ENCODE measurements at places on chromosomes 12 and 14.

GRCh38 chr14:39266525-39266870 is 32.8 kb downstream of the MIA2 start:
- no peak for DNase-seq

DNA sequence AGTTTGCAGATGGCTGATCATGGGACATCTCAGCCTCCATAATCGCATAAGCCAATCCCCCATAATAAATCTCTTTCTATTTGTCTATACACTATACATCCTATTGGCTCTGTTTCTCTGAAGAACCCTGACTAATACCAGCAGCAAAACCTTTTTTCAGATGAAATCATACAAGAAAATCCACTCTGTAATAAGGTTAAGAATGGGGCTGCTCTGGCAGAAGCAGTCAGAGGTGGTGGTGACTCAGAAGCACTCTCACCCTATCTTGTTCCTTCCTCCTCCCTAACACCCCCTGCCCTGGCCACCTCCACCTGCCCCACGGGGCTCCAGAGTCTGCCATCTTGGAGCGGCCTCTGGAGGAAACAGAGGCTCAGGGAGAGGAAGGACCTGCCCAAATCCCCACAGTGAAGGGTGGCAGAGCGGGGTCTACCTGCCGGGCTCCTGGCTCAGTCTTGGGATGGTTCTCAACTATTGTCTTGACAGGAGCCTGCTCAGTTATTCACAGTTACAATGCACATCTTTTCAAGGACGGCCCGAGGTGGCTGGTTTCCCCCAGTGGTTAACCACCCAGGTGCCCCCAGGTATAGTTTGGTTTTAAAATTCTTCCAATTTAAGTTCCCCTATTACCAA is 109.3 kb upstream of the EVL start:
- DNase-seq = no peak

DNA sequence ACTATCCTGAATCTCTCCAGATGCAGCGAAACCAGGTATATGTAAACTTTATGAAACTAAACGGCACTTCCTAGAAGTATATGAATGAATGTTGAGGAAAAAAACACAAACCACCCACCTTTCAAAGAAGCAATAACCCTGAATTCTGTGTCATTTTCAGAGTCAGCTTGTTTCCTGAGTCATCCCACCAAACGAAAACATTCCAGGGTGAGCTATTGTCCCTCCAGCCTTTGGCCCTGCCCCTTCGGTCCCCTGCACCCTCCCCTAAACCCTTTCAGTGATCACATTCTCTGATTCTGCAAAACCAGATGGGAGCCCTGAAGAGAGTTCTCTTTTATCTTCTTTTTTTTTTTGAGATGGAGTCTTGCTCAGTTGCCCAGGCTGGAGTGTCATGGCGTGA is 202.6 kb upstream of the ALG10B start:
- DNase-seq = no peak

DNA sequence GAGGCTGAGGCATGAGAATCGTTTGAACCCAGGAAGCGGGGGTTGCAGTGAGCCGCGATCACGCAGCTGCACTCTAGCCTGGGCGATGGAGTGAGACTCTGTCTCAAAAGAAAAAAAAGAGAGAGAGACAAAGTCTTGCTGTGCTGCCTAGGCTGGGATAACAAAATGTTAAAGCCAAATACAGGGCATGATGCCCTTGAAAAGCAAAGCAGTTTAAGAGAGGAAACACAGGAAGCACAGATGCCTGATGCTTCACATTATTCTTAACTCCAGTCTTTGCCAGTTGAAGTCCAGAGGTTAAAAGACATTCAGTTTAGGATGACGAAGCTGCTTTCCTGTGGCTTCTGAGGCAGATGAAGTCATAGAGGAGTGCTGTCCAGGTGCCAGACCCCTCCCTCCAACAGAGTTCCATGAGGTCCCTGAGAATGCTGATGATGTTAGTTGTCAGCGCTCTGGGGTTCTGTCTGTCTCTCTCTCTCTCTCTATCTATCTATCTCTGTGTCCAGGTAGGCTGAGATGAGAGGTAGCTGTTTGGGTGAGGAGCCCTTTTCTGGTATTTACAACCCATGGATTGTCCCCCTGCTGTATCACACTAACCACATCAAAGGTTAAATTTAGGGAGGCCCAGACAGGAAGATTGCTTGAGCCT is 4.9 kb upstream of the MRPL52 start:
- peak; percentile 47 for DNase-seq

- no peak for DNase-seq
These were observed 9.3 kb downstream of the GXYLT1 start for GRCh38 chr12:42135259-42135814.

- no peak for DNase-seq
These were observed 698.8 kb upstream of the LMO3 start for GRCh38 chr12:17304503-17305347.

DNA sequence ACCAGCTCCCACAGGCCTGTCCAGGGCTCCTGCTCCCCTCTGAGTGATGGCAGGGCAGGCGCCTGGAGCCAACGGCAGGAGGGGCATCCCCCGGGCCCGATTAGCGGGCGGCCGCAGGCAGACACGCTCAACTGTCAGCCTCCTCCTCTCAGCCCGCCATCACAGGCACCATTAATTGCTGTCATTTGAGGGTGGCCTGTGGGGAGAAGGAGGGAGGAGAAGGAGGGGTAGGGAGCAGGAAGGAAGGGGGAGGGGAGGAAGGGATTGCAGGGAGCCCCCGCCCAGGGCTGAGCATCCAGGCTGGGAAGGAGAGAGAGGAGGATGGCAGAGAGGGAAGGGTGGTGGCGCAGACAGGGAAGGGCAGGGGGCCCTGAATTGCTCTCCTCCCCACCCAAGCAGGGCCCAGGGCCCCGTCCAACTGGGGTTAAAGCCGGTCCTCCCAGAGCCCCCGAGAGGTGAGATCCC is 36.1 kb downstream of the NCOR2 start:
- no peak for DNase-seq

- DNase-seq = no peak
These were observed 199.6 kb upstream of the ALG10B start for GRCh38 chr12:38116968-38117367.

GRCh38 chr14:24725311-24725710 is 91.3 kb upstream of the GZMB start:
- DNase-seq = no peak

- DNase-seq = no peak
These were observed 52.6 kb downstream of the IFT81 start for GRCh38 chr12:110176745-110177144.

GRCh38 chr12:97912943-97913342 is 450.3 kb downstream of the RMST start:
- DNase-seq = no peak

DNA sequence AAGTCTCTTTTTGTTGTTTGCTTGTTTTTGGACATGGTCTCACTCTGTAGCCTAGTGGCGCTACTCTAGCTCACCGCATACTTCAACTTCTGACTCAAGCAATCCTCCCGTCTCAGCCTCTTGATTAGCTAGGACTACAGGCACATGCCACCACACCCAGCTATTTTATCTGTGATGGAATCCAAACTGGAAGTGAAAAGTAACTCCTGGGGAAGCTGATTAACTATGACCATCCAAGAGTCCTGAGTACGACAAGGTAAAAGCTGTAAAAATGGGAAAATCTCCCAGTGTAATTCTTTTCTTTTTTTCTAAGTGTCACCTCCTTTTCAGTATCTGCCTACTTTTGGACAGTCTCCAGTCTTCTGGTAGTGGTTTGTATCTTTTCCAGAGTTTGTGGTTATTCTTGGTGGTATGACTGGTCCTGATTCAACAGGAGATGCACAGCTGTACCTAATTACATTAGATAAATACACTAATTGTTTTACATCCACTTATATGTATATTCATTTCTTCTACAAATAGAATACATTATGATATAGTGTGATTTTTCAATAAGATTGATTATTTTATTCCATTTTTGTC is 97.8 kb downstream of the SLC6A15 start:
- no peak for DNase-seq

GRCh38 chr14:72111911-72112310 is 179.7 kb downstream of the RGS6 start:
- DNase-seq = no peak

GRCh38 chr12:77625441-77625840 is 205.3 kb upstream of the NAV3 start:
- DNase-seq = no peak

- DNase-seq = peak; percentile 74
These were observed 938 bp upstream of the MAX start for GRCh38 chr14:65103150-65103760.

DNA sequence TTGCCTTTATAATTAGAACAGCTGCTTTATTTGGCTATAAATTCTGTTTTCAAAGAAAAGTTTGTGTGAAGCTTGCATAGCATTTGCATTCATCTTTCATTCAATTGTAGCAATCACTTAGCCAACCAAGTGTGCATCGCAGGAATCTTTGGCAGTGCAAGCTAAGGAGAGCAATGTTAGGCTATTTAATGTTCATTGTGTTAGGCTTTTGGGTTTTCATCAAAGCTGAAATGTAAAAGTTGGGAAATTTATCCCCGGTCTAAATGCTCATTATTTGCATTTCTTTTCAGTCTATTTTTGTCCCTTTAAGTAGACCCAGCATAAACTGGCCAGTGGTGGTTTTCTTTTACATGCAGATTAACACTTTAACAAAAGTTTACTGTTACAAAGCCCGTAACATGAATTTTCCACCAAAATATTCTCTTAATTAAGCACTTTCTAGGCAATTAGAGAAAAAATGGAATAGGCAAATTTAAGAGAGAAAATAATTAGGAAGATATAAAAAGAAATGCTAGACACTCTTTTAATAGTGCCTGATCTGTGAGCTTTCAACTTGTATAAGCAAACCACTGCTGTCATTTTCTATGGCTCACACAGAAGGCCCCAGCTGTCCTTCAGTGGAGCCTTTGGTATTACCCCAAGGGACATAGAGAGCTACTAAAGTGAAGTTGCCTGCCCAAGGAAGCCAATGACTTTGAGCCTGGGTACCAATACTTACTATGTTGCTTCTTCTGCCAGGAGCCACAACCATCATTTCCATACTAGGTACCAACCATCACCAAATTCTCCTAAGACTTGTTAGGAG is 898.9 kb upstream of the SEL1L start:
- no peak for DNase-seq

DNA sequence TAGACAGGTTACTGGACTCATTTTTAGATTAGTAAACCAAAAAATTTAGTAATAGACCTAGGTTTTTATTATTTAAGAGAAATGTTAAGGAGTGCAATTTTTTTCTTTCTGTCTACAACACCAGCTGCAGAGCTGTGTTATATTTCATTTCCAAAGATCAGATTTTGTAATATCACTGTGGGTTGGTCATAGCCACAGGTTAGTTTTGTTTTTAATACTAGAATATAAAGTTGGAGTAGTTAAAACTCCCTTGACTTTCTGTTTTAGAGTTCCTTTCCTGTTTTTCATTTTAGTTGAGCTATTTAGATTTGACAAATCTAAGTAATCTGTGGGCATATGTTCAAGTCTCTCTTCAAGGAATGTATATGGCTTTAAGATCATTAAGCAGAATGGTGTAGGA is 30.7 kb upstream of the GARIN2 start:
- no peak for DNase-seq

- DNase-seq = no peak
These were observed 47.9 kb upstream of the PTGDR start for GRCh38 chr14:52219488-52220084.

- DNase-seq = no peak
These were observed 89.9 kb upstream of the HSPB8 start for GRCh38 chr12:119088685-119089379.

- no peak for DNase-seq
These were observed 105.0 kb downstream of the ETNK1 start for GRCh38 chr12:22729957-22730443.

DNA sequence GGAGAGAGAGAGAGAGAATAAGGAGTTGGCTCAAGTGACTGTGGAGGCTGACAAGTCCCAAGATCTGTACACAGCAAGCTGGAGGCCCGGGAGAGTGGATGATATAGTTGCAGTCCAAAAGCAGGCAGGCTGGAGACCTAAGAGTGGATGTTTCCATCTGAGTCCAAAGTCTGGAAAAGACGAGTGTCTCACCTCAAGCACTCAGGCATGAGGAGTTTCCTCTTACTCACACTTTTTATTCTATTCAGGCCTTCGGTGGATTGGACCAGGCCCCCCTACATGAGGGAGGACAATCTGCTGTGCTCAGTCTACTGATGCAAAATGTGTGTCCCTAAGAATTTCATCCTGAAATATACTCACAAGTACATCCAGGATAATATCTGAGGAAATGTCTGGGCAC is 484.6 kb downstream of the VRK1 start:
- DNase-seq = no peak

- no peak for DNase-seq
These were observed 557 bp upstream of the FICD start for GRCh38 chr12:108514468-108514972.

GRCh38 chr12:88650715-88651114 is 70.4 kb upstream of the KITLG start:
- no peak for DNase-seq

GRCh38 chr12:15919418-15919817 is 8.3 kb downstream of the DERA start:
- DNase-seq = no peak

DNA sequence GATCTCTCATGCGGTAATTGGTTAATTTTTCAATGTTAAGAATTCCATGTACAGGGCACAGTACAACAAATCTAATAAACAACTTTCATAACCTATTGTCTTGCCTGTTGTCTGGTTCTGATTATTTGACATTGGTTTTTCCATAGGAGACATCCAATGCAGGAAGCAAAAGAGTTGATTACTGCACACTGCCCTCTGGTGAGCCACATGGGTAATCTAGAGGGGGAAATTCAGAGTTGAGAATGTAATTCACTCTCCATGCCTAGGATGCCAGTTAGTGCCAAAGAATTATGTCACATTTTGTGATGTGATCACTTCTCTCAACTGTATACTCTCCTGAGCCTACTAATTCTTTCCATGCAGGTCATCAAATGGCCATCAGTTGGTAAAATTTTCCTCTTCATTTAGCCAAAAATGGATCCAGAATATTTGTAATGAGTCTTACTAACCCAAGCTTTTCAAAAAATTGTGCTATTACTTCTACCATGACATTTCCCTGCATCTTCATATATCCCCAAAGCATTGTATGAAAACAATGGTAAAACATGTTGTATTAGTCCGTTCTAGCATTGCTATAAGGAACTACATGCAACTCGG is 17.7 kb upstream of the CCDC91 start:
- DNase-seq = peak; percentile 71

GRCh38 chr12:58346032-58346632 is 404.8 kb downstream of the ATP23 start:
- peak; percentile 36 for DNase-seq

- DNase-seq = no peak
These were observed 28.0 kb downstream of the ERH start for GRCh38 chr14:69370061-69370460.

DNA sequence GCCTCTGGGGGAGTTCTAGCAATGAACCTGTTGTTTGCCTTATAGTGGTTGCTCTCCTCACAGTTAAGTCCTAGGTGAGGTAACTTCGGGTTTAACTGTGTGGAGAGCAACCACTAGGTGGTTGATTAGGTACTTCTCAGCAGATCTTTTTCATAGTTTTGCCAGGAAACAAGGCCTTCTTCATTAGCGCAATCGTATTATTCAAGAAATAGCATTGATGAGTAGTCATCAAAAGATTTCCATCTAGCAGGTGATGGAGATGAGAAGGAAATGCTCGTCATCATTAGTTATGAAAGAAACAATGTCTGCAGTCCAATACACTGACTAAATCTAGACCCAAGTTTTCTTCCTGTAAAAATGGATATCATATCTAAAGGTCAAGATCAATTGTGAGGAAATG is 923.3 kb downstream of the AACS start:
- DNase-seq = no peak

GRCh38 chr12:89882050-89882449 is 173.4 kb upstream of the ATP2B1 start:
- DNase-seq = no peak
